Mucosa of gallbladder (tissue), 1 donor: ENCODE measurements at places on chromosomes 1 and 21.
A peak's percentile ranks its signal among the peaks of the same experiment; 100 is the strongest.

DNA sequence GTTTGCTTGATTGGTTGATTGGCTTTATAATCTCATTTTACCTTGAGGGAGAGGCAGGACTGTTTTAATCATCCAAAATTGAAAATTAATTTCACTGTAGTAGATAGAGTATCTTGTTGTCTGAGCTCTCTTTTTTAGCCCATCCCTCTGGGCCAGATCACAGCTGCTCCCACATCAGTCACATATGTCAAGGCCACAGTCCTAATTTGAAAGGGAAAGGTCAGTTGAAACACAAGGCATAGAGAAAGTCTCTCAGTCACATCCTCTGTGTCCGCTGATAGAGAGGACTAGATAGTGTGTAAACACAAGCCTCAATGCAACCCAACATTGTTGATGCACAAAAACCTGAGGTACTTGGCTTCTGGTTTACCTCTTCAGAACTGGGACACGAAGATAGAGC is 6.8 kb downstream of the C1orf74 start:
- DNase-seq = no peak

GRCh38 chr1:89295187-89295586 is 22.5 kb upstream of the GBP5 start:
- no peak for DNase-seq

- DNase-seq = no peak
These were observed 44.6 kb upstream of the GREM2 start for GRCh38 chr1:240656531-240656930.

DNA sequence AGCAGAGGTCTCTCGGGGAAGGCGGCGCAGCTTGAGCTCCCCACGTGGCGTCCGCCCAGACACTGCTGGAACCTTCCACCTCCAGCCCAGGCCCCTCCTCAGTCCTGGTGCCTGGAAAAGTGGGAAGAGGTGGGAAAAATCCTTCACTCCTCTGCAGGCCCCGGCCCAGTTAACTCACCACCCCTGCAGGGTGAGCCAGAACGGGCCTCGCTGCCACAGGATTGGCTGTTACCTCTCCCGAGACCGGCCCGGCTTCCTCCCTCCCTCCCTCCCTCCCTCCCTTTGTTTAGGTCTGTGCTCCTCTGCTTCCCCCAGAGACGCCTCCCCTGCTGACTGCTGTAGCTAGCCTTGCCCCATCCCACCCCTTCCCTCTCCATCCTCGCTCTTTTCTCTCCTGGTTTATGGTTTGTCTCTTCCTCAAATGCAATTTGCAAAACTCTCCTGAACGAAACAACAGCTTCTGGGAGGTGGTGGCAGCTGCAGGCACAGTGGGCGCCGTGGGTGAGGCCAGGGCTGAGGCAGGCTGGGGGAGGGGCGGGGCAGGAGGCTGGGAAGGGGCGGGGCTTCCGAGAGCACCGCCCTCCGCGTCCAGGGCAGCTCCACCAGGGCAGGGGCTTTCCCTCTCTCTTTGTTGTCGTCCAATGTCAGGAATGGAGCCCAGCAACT is 6.5 kb downstream of the CAPN9 start:
- DNase-seq = peak; percentile 48

- no peak for DNase-seq
These were observed 70.2 kb downstream of the WDR4 start for GRCh38 chr21:42809171-42809570.

- DNase-seq = peak; percentile 36
These were observed 189.3 kb downstream of the SLC35F3 start for GRCh38 chr1:234093741-234094140.

DNA sequence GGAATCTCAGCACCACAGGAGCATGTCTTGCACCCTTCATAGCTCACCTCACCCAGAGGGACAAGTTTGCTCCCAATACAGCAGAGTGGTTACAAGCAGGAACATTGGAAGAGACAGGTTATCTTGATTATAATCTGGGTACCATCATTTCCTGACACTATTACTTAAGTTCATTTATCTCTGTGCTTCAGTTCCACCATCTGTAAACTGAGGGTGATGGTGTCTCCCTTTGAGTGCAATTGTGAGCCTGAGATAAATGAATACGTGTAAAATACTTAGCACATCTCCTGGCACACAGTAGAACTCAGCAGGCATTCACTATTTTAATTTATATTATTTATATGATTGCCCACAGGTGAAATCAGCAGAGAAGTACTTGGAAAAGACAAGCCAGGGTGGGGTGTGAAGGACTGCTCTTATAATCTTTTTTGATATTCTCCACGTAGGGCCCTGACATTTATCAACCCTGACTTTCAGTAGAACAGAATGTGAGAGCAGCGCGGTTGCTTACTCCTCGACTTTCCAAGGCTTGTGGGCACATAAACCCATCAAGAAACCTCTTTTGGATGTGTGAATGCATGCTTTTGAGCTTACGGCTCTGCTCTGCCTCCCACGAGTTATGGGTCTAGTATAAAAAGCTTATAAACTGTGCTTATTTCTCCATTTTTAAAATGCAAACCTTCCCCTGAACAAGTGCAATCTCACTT is 34.9 kb downstream of the DUSP10 start:
- DNase-seq = no peak

DNA sequence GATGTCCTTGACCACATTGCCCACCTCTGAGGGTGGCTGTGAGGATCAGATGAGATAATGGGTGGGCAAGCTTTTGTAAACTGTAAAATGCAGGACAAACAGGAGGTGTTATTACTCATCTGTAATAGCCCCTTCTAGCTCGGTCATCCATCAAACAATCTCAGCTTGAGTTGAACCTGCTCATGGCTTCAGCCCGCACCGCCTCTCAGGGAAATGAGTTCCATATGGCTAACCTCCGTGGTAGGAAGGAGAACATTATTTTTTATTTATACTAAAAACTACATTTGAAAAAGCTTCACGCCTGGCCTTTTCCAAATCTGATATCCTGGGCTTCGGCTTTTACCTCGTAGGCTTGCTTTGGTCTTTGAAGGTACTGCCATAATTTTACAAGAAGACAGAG is 116.2 kb upstream of the USP24 start:
- DNase-seq = no peak

GRCh38 chr1:193787061-193787460 is 600.6 kb upstream of the B3GALT2 start:
- peak; percentile 43 for DNase-seq
